ENCODE measurements at places on chromosomes 1 and 21.

GRCh38 chr1:118204648-118205047 is 19.6 kb upstream of the SPAG17 start:
- no peak for DNase-seq

DNA sequence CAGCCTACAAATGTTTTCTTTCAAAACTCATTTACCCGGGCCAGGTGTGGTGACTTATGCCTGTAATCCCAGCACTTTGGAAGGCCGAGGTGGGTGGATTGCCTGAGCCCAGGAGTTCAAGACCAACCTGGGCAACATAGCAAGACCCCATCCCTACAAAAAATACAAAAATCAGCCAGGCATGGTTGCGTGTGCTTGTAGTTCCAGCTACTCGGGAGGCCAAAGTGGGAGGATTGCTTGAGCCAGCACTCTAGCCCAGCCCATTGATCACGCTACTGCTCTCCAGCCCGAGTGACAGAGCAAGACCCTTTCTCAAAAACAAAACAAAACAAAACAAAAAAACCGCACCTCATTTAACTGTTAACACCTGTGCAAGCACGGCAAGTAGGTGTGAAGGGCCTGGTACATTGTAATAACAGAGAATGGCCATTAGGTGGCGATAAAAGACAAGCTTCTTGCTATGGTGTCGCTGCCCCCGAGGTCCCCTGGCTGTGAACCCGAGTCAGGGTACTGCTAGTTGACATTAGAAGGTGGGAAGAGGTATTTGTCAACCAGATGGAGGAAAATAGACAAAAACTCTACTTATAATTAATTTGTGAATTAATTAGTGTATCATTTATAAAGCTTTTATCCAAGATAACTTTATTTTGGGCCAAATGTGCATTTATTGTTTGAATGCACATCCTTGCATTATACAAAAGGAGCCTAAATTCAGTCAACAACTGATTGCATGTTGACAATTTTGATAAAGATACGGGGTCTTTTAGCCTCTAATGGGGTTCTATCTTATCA is 66.5 kb downstream of the SH3BGR start:
- DNase-seq, result peak; percentile 47

DNA sequence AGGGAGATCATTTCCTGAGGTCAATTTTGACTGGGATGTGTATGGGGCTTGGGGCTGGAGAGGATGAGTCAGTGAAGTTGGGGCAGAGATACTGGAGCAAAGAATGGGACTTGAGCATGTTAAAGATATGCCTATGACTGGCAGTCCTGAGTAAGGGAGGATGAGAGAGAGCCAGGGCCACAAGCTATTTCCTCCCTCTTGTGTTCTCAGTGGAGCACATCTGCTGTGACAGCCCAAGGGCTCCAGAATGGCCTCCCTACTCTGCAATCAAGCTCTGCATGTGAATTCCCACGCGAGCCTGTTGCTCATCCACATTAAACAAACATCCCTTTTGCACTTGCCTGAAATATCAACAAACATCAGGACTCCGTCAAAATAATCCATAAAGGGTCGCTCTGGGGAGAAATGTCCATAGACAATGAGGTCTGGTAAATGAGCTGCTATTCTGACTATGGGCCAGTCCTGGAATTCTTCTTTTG is 9.2 kb downstream of the ADCY10 start:
- no peak for DNase-seq

DNA sequence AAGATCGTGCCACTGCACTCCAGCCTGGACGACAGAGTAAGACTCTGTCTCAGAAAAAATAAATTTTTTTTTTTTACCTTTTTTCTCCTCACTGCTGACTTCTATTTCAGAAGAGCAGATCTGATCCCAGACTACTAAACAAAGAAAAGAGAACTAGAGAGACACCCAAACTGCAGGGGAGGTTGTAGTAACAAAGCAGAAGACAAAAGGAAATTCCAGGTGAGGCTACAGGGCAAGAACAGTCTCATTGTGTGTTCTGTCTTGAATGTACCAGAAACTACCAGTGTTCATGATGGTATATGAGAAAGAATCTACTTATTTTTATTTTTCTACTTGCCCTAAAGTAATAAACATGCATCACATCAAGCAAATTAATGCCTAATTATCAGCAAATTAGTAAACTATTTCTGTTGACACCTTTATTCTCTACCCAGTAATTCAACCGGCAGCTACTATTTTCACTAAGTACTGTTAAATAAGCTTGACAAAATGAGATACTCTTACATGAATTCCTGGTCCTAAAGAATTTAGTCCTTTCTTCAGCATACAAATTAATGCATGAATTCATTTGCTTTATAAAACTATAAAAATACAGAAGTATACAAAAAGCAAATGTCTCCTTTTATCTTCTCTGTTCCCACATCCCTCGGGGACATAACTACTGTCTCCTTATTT is 40.6 kb downstream of the ARID4B start:
- no peak for DNase-seq

- no peak for DNase-seq
Measured at GRCh38 chr1:172704420-172705210, 45.7 kb downstream of the FASLG start.

GRCh38 chr1:70090875-70091274 is 114.5 kb downstream of the LRRC40 start:
- no peak for DNase-seq

DNA sequence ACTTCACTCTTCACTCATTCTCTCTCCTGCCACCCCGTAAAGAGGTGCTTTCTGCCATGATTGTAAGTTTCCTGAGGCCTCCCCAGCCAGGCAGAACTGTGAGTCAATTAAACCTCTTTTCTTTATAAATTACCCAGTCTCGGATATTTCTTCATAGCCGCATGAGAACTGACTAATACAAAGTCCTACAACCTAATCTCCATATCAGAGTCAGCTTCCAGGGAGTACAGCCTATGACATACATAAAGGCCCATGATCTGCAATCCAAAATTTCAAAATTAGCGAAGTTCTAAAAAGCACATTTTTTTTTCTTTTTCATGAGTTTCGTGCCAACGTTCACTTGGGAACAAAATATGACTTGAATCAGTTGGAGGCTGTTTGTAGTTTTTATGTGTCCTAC is 256.9 kb upstream of the DUSP10 start:
- DNase-seq, result no peak

DNA sequence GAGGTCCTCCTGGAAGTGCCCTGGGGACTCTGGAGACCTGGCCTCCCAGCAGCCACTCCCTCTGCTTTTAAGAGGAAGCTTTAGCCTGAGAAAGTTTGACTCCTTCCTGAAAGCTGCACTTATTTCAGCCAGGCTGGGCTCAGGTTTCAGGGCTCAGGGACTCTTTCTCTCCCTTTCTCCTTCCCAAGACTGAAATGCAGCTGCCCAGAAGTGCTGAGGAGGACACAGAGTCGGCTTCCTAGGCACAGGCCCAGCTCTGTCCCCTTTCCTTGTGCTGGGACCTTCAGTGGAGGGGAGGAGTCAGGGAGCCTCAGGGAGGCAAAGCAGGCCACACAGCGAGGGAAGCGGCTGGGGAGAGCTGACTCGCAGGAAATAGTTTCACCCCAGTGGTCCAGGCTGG is 137.3 kb downstream of the NAV1 start:
- peak; percentile 48 for DNase-seq

- DNase-seq, result no peak
Measured at GRCh38 chr1:202179828-202180750, 13.5 kb upstream of the LGR6 start.

GRCh38 chr1:182217967-182218366 is 156.5 kb upstream of the ZNF648 start:
- DNase-seq, result no peak

GRCh38 chr1:185087746-185088145 is 42.4 kb downstream of the RNF2 start:
- DNase-seq, result no peak

GRCh38 chr1:115676498-115677181 is 34.9 kb downstream of the VANGL1 start:
- DNase-seq, result no peak

GRCh38 chr1:177164380-177165068 is at the start of gene ASTN1:
Gene ASTN1 (minus strand): TSS chr1:177164712. CDS start chr1:177164676, 36 bp downstream.
- peak; percentile 76 for DNase-seq

DNA sequence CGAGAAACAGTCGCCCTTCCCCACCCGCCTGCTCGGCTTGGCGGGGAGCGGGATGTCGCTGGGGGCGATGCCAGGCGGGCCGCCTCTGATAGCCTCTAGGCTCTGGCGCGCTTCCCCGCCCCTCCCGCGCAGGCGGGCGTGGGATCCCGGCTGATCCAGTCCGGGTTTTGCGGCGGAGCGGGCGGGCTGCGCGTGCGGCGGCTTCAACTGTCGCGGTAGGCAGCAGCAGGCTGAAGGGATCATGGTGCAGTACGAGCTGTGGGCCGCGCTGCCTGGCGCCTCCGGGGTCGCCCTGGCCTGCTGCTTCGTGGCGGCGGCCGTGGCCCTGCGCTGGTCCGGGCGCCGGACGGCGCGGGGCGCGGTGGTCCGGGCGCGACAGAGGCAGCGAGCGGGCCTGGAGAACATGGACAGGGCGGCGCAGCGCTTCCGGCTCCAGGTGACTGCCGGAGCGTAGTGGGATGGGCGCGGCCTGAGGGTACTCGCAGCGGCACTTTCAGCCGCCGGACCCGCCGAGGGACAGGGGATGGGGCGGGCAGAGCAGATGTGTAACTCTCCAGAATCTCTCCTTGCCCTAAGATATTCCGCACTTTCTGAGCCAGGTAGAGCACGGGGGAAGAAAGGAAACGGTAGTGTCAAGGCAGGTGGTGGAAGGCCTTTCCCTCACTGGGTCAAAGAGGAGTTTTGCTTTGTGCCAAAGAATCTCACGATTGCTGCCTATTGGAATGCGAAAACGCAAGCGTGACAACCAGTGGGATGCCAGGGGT is at the start of gene FAAH:
TSS of gene FAAH (plus strand) at position 210 of the 764 bp plus-strand sequence. CDS start at position 242, 32 bp downstream.
- DNase-seq, result peak; percentile 78

DNA sequence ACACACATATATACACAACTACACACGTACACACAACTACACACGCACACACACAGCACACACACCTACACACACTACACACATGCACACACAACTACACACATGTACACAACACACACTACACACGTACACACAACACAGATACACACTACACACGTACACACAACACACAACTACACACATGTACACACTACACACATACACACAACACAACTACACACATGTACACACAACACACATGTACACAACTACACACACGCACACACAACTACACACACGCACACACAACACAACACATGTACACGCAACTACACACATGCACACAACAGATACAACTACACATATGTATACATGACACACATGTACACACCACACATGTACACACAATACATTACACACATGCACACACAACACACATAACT is 318.1 kb downstream of the CAMTA1 start:
- no peak for DNase-seq

DNA sequence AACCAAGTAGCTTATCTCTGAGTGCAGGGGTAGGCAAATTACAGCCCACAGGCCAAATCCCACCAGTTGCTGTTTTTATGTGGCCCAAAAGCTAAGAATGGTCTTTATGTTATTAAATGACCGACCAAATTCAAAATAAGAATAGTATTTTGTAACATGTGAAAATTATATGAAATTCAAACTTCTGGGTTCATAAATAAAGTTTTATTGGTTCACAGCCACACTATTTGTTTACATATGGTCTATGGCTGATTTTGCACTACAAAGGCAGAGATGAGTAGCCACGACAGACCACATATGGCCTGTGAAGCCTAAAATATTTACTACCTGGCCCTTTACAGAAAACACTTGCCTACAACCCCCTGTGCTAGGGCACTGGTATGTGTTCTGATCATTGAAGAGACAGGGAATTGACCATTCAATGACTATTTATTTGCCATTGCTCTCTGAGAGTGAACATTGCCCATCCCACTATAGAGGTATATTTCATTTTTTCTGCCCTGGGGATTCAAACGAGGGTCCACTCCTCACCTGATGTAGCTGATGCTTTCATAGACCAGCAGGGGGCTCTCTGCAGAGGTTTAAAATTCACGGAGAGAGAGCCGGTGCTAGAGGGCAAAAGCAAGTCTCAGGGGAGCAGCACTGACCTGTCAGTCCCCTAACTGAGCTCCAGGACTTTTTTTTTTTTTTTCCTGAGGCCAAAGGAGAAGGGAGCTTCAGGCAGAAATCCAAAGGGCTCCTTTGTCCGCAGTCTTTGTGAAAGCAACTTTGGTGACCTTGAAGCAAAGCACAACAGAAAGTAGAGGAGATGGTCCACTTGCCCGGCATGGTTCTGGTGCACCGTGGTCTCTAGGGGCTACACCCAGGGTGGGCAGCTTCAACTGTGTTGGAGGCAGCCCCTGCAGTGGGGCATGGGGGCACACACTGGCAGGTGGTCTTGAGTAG is 7.3 kb upstream of the GNL2 start:
- peak; percentile 19 for DNase-seq

DNA sequence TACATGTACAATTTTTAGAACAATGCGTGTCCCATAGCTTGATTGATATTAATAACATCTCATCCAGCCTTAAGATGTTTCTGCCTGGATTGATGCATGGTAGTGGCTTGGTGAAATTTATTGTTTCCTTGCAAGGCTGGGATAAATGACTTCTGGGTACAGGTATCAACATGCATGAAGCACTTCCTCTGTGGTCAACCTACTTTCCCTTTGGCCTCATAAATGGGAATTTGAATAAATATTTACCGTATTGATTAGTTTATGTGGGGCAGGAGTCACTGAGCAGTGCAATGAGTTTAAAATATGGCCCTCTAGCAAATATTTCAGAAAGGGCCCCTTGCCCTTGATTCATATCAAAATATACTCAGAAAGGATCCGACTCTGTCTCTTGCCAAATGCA is 83.9 kb upstream of the KCNE2 start:
- no peak for DNase-seq

GRCh38 chr1:172867216-172867818 is 183.4 kb downstream of the TNFSF18 start:
- no peak for DNase-seq

DNA sequence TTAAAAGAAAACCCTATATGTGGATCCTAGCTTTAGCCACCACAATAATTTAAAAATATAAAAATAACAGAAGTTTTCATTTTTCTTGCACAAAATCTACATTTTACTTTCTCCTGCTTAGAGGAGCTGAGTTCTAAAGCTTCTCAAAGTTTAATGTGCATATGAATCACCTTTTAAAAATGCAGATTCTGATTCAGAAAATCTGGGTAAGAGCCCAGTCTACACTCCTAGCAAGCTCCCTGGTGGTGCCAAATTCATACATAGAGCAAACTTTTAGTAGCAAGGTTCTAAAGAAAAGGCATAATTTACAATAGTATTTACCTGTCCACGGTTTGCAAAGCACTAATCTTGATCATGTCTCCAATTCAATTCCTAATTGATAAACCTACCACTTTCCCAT is 19.3 kb downstream of the RSBN1 start:
- DNase-seq, result no peak

GRCh38 chr1:55051621-55052020 is 12.3 kb downstream of the PCSK9 start:
- no peak for DNase-seq

- no peak for DNase-seq
Measured at GRCh38 chr21:34510148-34511142, 1.6 kb downstream of the KCNE1 start.

DNA sequence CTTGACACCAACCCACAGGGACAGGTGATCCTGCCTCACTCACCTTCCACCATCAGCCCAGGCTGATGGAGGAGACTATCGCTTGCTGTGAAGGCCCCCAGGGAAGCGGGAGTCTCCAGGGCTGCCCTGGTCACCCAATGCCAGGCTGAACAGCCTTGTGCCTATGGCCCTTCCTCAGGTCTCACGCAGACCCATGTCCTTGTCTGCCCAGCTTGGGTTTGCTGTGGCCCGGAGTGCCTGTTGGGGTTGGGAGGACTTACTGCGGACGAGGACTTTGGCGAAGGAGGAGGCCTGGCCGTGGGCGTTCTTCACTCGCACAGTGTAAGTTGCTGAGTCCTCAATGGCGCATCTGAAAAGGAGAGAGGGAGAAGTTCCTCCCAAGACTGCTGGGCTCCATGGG is 14.3 kb downstream of the MYOM3 start:
- no peak for DNase-seq

GRCh38 chr1:232912845-232913580 is 37.4 kb upstream of the NTPCR start:
- no peak for DNase-seq

Data from right kidney (tissue), 9 donors.